ENCODE measurements at places on chromosomes 7 and 10. TPM values are rescaled to one million over a fixed set of nuclear protein-coding genes. Genes with fewer than 3 reads are reported as not detected.

DNA sequence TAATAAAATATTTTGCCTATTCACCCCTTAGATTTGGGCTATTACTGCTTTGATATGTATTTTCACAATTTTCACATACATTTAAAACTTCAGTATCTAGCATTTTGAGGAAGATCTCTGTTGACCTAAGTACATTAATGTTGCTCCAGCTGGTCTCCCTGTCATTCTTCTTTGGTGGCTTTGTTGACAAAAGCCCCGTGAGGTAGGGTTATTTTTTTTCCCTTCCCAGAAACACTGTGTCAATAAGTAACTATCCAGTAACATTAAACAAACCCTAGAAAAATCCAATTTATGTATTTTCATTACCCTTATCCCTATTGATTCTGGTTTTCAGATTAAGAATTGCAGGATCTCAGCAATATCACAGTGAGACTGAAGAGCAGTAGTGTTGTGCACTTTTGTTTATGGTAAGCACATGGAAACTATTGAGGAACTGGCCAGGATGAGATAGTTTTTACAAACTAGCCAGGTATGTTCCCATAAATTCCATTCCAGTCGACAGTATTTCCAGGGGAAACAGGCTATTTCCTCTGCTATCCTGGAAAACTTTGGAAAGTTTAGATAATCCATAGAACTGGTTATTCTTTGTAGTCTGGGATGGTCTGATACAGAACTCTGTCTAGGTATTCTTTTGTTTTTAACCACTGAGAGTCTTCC, 198.2 kb downstream of the PON1 start:
- H3K27ac ChIP-seq: no peak overlapping the region
- H3K36me3 ChIP-seq: peaks cover 4% of the 10 kb centered on the region
- H3K27me3 ChIP-seq: no peaks in the 10 kb centered on the region
- H3K4me1 ChIP-seq: no peaks in the 10 kb centered on the region
- no peak for DNase-seq

SPDYE5 gene
- not detected for total RNA-seq

GRCh38 chr7:155108144-155108901, 38.2 kb downstream of the HTR5A start:
- H3K36me3 ChIP-seq: no peaks in the 10 kb centered on the region
- peak overlapping the region; percentile 86 for H3K27ac ChIP-seq
- H3K4me1 ChIP-seq: peaks cover 32% of the 10 kb centered on the region
- H3K4me3 ChIP-seq: peak overlapping the region; percentile 61

DNA sequence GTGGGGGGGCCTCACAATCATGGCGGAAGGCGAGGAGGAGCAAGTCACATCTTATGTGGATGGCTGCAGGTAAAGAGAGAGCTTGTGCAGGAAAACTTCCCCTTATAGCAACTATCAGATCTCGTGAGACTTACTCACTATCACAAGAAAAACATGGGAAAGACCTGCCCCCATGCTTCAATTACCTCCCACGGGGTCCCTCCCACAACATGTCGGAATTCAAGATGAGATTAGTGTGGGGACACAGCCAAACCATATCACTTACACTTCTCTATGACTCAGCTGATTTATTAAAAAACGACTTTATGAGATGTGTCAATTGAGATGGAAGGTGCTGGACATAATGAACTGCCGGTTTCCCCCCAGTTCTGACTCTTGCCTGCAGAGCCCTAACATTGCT, 23.8 kb upstream of the CHN2 start:
- H3K27me3 ChIP-seq: peaks cover 2% of the 10 kb centered on the region
- H3K4me1 ChIP-seq: peaks cover 2% of the 10 kb centered on the region
- peaks cover 8% of the 10 kb centered on the region for H3K36me3 ChIP-seq
- H3K27ac ChIP-seq: no peak overlapping the region

- H3K4me3 ChIP-seq: no peak overlapping the region
- H3K27ac ChIP-seq: no peak overlapping the region
- H3K36me3 ChIP-seq: peaks cover 6% of the 10 kb centered on the region
Measured at GRCh38 chr7:112546723-112547513, 66.1 kb downstream of the LSMEM1 start.

CTBP2 gene
- 174 TPM for total RNA-seq

DNA sequence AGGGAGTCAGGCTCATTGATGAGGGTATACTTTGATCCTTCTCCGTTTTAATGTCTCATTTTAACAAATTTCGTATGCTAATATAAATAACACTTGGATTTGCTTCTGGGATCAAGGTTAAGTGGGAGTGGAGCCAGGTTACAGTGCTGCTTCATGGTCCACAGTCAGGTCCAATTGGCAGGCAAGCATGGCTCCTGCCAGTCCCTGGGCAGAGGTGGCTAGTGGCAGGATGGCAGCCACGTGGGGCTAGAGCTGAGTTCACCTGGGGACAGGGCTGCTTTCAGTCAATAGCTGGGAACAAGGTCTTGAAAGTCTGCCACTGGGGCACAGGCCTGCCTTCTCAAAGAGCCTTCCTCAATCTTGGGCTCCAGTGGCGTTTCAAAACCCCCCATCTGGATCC, 16.0 kb upstream of the VWA2 start:
- H3K27ac ChIP-seq: no peak overlapping the region
- H3K4me3 ChIP-seq: no peak overlapping the region
- H3K4me1 ChIP-seq: peaks cover 7% of the 10 kb centered on the region
- no peak for DNase-seq
- no peaks in the 10 kb centered on the region for H3K36me3 ChIP-seq
- no peaks in the 10 kb centered on the region for H3K27me3 ChIP-seq

All from glutamatergic neuron (in vitro differentiated cells).